Stimulated activated CD4-positive, alpha-beta T cell treated with anti-CD3 and anti-CD28 coated beads, Interleukin-1b, Interleukin-23, amount 100 ng/mL, for 24 hours (primary cell): ENCODE measurements at places on chromosomes 5 and 9.

GRCh38 chr9:89465726-89466308, 32.1 kb downstream of the SEMA4D start:
- DNase-seq, result no peak

DNA sequence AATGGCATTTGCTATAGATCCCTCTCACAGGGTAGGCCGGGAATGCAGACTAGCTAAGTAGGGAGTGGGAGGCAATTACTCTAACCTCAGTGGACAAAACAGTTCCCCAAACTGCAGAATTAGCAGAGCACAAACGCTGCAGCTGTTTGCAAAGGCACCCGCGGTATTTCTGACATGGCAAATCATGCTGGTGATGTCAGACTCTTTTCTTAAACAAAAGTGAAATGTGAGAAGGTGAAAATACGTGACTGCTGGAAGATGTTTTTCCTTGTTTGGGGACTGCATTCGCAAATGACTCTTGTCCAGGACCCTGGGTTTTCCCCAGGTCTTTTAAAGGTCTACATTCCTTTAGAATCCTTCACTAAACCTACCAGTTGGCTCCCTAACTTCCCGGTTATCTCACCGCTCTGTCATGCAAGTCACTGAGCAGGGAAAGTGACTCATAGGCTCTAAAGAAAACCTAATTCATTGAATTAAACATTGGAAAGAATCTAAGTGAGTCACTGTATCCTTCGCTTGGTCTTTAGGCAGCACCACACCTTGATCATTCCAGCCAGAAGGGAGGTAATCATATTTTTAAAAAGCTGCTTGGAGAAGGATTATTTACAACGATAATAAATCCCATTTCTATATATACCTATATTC, 91.5 kb upstream of the DNAH5 start:
- DNase-seq, result no peak

GRCh38 chr9:77707383-77708063, 59.4 kb upstream of the GNA14 start:
- no peak for DNase-seq

GRCh38 chr9:34989946-34990635, 546 bp downstream of the DNAJB5 start:
- DNase-seq, result no peak

DNA sequence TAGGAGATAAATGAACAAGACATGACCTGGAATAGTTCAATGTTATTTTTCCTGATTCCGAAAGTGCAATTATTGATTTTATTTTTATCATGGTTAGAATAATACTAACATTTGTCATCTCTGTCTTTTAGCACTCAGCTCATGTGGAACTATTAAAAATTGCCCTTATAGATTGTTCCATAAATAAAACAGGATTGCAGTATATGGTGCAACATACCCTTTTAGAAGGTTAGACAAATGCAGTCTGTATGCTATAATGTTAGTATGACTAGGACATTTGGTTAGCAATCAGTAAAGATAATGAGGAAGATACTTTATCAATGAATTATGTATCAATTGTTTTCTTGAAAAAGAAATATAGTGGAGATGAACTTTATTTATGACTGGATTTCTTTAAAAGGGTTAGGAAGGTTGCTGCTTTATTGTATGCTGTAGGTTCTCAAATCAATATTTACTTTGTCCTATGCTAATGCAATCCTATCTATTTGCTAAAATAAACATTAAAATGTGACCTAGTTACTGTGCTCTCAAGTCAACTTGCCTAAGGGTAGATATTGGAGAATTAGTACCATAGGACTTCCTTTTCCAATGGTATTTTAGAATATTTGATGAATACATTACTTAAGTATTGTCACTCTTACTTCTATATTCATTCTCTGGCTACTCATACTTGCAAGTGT, 348.9 kb upstream of the ISL1 start:
- no peak for DNase-seq

- DNase-seq, result no peak
These were observed 186.1 kb downstream of the FSTL4 start for GRCh38 chr5:133426264-133426663.

DNA sequence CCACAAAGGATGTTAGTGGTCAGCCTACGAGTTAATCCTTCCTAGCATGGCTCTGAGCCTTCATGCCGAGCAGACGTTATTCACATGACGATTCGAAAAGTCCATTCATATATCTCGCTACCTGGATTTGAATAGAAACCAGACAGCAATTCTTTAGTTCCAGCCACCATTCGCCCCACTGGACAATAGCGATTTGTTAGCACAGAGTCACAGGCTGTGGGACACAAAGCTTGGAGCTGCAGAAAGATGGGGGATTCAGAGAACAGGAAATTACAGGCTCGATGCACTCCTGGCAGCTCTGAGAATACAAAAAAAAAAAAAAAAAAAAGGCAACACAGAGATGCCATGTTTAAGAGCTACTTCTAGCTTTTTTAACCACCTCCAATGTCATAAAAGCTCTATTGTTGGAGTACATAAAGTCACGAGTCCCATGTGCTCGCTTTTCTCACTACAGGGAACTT, 110.7 kb downstream of the NR6A1 start:
- DNase-seq, result no peak

DNA sequence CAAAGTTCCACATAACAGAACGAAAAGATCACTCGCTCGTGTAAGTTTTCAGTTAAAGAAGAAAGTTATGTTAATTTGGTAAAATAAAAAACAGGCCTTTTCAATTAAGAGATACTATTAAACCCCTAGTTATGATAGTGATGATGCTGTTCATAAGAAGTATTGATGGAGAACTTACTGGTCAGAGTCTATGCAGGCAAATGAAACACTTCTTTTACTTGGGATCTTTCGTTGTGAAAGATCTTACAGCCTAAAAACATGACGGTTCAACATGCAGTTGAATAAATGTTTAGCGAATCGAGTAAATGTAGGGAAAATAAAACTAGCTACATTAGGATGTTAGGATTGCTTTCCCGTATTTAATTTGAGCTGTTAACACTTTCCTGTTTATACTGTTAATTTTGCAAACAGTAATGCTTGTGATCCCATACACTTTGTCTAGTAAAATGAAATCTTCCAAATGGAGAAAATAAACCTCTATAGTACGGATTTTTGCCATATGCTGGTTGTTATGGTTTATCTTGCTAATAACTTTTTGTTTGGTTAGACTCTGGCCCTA, 2.0 kb downstream of the RHOBTB3 start:
- no peak for DNase-seq

DNA sequence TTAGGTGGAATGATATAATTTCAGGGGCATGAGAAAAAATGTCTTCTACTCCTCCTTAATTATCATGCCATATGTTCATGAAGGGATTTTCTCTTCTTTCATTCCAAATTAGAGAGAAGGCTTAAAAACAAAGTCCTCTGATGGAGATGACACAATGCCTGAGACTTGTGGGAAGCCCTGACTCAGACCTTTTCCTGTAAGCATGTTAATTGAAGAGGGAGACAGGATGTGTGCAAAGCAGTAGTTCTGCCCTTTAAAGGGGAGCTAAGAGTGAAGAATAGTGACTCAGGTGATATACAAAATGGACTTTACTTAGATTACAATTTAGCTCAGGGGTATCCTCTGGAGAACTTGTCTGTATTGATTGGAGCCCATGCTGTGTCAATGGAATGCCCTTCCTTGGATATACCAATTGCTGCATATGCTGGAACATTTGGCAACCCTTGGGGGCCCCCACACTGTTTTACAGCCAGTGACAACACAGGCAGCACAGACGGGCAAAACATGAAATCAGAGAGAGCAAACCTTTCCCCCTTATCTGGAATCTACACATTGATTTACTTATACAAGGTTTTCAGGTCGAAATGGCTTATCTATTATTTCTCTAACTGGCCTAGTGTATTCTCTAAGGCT, 81.3 kb downstream of the IZUMO3 start:
- DNase-seq, result no peak

DNA sequence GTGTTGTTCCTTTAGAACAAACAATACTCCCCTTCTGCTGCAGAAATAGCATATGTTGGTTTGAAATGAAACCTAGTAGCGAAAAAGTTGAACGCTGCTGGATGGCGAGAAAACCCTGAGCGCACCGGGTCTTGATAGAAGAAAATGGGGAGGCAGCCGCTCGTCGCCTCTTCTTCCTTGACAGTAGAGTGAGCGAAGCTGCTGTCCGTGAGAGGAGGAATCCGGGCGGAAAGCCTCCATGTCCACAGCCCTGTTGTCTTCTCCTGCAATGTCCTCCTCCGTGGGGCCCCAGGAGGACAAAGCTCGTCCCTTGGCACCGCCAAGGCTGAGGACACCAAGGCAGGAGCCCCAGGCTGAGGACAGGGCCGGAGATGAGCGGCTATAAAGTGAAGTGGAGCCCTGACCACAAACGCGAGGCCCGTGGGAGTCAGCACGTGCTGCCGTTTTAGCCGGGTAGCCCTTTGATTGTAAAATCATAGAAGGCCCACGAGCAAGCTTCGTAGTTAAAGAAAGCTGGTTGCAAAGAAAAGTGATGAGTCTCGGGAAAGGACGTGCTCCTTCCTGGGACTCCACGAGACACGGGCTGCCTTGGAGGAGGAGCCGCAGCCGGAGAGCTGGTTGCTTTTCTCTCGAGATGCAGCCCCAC, 35.6 kb downstream of the MRPL36 start:
- no peak for DNase-seq

GRCh38 chr5:66224274-66224673, 80.2 kb downstream of the SREK1 start:
- no peak for DNase-seq

- no peak for DNase-seq
These were observed 1167.6 kb downstream of the CDH12 start for GRCh38 chr5:21685522-21685921.

- DNase-seq, result no peak
These were observed 1.6 kb upstream of the NOL6 start for GRCh38 chr9:33475357-33475756.

DNA sequence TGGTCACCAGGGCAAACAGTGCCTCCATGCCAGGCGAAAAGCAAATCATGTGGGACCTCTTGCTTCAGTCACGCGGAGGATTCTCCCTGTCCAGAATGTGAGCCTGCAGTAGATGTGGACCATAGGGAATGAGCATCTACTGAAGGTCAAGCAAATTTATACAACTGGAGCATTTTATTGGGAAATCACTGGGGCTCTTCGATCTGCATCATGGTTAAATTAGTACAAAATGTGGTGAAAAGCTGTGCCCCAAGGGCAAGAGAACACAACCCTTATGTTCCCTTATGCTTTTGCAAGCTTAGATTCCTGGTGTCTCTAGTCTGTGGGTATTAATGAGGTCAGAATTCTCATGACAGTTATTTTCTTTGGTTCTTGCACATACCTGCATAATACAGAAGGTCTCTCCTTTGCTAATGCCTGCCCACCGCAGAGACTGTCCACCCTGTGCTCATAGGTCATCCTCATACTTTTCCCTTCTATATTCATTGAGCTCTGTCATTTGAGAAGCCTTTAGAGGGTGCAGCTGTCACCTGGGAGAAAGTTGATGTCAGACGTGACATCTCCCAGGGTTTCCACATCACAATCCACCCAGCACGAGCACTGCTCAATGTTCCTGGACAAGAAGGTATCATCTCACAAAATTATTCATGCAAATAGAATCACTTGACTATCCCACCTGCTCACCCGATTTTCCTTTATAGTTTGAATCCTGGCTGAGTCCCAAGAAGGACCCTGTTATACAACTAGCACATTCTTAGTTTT, 111.7 kb downstream of the NXNL2 start:
- DNase-seq, result no peak

GRCh38 chr5:122164831-122165558, 35.6 kb downstream of the ZNF474 start:
- DNase-seq, result no peak

DNA sequence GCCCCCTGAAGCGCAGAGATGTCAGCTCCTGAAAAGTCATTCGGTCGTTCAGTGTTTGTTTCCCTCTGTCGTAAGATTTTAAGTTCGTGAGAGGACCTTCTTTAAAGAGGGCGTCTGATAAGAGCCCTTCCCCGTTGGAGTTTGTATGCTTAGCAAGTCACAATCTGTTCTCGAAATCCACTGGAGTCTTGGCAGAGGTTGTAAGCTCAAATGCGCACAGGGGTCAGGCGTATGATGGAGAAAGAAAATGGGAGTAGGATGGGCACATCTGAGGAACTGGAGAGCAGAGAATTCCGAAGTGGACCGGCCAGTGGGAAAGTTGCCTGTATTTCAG, 710 bp downstream of the HSD17B4 start:
- DNase-seq, result no peak

GRCh38 chr5:33659526-33660169, 218.9 kb downstream of the TARS1 start:
- DNase-seq, result no peak

DNA sequence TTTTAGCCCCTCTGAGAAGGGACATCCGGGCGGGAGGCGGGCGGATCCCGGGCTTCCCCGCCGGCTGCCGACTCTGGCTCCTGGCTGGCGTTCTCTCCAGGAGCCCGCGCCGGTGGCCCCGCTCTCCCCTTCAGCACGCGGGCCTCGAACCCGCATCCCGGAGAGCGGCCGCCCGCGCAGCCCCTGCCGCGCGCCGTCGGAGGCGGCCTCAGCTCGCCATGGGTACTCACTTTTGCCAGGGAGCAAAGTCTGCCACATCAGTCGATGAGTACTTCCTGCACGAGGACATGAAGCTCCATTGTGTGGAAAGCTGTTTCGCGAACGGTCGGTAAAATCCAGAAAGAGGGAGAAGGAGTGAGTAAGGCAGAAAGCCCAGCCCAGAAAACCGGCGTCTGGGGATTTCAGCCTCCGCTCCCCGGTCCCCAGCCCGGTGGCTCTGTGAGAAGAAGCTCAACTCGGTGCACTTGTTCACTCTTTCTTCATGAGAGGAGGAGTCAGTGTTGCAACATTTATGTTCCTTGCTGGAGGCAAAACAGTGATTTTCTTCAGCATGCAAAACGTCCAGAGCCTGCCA, at the start of gene PRLR:
Gene PRLR (minus strand): TSS at position 450 of the 574 bp plus-strand sequence. CDS start 140,867 bp downstream, outside the sequence.
- no peak for DNase-seq

DNA sequence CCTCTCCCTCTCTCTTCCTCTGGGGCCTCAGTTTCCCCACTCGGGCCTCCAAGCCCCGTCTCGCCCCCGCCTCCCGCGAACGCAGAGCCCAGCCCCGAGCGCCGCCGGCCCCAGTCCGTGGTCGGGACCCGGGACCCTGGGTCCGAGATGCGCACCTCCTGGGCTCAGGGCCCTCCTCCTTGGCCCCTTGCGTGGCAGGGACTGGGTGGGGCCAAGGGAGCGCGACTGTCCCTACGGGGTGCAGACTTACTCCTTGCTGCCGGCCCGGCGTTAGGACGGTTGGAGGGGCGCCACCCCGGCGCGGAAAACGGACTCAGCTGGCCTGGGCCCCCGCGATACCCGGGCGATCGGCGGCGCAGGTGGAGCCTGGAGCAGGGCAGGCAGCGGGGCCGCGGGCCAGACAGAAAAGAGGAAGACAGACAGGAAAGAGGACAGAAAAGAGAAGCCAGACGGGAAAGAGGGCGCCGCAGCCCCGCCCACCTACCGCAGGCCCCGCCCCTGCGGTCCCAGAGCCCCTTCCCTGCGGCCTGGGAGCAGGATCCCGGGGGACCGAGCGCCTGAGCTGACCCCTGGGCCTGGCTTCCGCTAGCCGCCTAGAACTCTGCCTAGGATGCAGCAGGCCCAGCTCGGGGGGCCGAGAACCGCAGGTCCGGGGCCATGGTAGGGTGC, at the start of gene GBGT1:
Gene GBGT1 (minus strand): TSS at position 411 of the 669 bp plus-strand sequence. CDS start 1,502 bp downstream, outside the sequence.
- no peak for DNase-seq

DNA sequence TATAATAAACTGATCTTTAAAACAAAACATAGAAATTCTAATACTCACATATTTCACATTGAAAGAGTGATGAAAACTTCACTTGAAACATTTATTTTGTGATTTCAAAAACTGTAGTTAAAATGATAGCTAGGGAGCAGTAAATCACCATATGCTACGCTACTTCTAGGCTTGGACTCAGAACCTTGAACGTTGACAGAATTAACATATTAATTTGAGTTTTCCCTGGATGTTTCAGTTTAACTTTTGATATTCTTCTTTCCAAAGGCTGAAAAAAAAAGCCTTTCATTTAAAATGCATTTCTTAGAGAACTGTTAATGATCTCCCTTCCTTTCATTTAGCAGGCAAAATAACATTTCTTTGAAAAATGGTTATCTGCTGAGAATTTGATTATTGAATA, 307.8 kb upstream of the SGCD start:
- DNase-seq, result no peak
